Peyer's patch (tissue), 4 donors: ENCODE measurements at places on chromosomes 7 and 10. TPM values are rescaled to one million over a fixed set of nuclear protein-coding genes. Genes with fewer than 3 reads are reported as not detected.

Gene ZPBP
- total RNA-seq, result not detected

Gene ANKRD61
- total RNA-seq, result not detected

Gene GPER1
- total RNA-seq, result 2.8 TPM

Gene ASAH2
- total RNA-seq, result 6.5 TPM

DNA sequence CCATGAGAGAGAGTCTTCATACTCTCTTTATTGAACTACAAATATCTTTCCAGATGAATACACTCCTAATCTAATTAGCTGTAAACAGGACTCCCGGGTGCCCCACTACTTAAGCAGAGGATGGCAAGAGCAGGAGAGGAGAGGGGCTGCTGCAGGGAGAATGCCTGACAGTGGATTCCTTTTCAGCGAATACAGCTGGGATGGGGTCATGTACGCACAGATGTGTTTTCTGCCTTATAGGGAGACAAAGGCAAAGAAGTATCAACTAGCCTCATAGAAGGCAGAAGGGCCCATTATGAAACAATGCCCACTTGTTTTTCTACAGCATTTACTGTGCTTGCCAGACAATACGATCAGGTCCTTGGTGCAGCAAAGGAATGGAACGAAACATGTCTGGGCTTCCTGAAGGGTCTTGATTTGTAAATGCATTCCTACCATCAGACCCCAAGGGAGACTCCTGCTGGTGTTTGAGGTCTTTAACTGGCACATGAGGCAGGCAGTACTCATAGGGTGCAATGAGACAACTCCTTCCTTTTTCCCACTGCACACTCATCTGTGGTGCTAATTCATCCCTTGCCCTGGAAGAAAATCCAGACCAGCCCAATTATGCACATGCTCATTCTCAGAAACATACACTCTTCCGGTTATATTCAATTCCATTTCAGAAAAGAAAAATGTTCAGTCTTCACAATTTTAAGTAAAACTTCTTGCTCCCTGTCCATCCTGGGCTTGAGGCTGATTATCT, 117.1 kb downstream of the AOAH start:
- DNase-seq, result no peak

DNA sequence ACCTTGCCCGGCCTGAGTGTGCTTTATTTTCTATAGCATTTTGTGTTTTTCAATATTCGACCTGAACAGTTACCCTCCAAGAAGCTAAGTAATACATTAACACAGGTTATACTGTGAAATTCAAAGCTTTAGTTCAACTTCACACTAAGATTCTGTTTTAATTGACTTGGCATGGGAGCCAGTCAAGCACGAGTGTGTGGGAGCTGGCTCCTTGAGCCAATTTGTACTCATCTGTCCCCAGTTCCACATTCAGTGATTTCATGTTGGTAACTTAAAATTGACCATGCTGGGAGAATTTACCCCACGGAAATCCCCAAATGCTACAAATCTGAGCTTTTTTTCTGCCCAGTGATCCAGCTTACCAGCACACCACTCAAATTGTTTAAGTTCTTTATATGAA, 20.3 kb downstream of the TSPAN12 start:
- DNase-seq, result no peak

DNA sequence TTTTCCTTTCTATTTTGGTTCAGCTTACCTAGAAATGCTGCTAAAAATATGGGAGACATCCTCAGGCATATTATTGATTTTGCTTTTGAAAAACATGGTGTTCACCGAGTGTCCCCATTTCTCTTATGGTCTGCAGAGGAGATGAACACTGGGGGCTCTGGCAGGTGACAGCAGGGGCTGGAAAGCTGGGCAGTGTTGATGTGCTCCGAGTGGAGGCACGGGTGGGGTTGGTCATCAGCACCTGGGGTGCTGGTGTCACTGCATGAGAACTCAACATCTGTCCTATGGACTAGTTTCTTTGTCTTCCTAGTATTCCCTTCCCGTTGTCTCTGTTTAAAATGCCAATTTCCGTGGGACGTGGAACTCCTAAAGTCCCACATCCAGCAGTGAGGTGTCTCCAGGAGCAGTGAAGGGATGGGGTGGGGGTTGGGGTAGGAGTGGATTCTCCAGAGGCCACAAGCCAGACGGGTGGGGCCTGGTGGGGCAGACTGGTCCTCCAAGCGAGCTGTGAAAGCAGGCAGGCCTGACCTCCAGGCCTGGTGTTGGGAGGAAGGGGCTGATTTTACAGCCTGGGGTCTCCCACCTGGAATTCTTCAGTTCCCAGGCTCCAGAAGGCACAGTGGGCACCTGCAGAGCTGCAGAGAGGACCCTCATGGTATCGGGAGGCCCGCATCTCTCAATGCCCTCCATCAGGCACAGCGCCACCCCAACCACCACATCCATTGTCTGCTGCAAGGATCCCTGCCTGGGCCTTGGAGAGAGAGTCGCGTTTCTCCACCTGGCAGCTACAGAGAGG, 24.4 kb downstream of the ZNF775 start:
- no peak for DNase-seq

GRCh38 chr7:32762925-32763293, 128.7 kb downstream of the KBTBD2 start:
- no peak for DNase-seq

GRCh38 chr7:142864980-142865747, 10.3 kb downstream of the EPHB6 start:
- no peak for DNase-seq
